ENCODE measurements at places on chromosomes 4 and X.

DNA sequence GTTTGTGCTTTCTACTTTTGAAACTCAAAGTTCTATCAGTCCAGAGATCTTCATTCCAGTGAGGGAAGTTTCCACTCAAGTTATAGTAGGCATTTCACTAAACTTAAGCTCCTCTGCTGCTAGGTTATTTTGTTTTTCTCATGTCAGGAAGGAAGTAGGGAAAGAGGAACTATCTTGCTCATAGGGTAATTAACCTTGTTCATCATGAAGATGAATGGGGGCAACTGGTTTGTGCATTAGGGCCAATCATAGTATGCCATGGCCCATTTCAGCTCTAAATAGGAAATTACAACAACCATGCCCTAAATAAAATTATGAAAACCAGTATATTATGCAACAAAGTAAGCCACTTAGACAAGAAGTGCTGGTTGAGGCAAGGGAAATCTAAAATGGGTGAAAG, 804.7 kb upstream of the NDST4 start:
- DNase-seq, result no peak

GRCh38 chrX:108177351-108178142, 86.0 kb downstream of the ATG4A start:
- no peak for DNase-seq

DNA sequence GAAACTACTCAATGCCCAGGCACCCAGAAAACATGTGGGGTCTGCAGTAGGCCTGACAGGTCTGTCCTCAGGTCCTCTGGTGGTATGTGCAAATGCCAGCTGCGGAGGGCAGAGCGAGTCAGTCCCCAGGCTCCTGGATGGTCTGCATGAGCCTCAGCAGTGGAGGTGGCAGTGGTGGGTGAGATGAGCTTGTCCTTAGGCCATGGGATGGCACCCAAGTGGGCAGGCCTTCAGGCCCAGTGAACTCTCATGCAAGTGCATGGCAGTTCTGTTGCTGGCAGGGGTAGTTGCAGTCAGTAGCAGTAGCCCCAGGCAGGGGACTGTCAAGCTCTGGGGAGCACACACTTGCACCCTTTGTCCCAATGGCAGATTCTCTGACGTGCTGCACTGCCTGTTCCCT, 106.3 kb upstream of the ANXA10 start:
- DNase-seq, result no peak

GRCh38 chr4:7424553-7425111, 10.1 kb downstream of the PSAPL1 start:
- no peak for DNase-seq

DNA sequence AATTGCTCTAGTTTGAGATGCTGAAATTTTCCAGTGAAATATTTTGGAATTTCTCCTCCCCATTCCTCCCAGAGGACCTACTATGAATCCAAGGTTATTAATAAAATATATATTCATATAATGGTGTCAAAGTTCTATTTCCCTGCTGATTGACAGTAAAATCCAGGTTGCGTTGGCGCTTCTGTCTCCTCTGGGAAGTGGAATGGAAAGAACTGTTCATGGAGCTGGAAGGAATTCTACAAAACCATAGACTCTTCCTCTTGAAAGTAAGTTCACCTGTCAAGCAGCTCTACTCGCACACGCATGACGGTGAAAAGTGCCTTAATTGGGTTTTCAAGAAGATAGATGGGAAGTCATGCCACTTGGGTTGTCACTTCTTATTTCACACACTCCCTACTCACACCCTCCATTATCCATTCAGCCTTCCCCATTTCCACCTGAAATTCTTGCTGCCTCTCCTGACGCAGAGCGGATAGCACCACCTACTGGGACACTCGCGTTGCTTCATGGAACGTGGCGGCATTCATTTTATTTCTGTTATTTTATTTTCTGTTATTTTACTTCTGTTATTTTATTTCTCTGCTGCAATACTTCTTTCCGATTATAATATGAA, 351.6 kb downstream of the NLGN4X start:
- DNase-seq, result no peak

Measured in naive thymus-derived CD8-positive, alpha-beta T cell (primary cell).